PC-9 (cell line): ENCODE measurements at places on chromosomes 11 and 22. TPM values are rescaled to one million over a fixed set of nuclear protein-coding genes. Genes with fewer than 3 reads are reported as not detected.

The APOBEC3H gene
- total RNA-seq: 1.5 and 2.5 TPM in 2 replicates

DNA sequence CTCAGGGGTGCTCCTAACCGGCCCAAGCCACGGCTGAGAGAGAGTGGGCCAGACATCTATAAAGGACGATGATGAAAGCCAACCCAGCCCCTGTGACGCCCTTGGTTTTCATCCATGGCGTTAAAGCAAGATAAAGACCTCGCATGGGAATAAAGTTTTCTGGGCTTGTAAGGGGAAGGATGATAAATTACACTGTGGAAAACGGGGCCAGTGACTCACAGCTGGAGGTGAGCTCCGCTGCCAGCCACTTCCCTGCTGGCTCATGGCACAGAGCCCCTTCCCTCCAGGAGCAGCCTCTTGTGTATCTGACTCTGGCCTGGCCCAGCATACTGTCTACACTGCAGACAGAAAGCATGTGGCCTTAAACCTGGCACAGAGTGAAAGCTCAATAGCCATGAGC lies 503.2 kb upstream of the B3GAT1 start:
- no peaks in the 10 kb centered on the region for H3K4me1 ChIP-seq
- H3K36me3 ChIP-seq: no peaks in the 10 kb centered on the region
- peaks cover 60% of the 10 kb centered on the region for H3K27me3 ChIP-seq
- H3K27ac ChIP-seq: no peak overlapping the region
- no peak overlapping the region for H3K4me3 ChIP-seq

DNA sequence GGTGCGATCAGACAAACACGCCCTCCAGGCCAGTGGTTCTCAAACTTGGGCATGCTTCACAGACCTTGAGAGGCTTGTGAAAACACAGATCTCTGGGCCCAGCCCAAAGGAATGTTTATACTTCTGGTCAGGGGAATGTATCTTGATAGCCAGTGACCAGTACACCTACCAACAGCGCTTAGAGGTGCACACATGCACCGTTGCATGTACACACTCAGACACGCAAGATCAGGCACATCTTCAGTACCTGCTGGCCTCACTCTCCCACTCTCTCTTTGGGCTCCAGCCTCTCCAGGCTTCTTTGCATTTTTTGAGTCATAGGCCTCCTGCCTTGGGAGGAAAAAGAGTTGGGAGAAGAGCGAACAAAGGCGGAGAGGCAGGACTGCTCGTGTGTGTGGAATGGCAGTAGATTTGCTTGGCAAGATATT lies 11.7 kb upstream of the FXYD6 start:
- no peaks in the 10 kb centered on the region for H3K4me1 ChIP-seq
- no peaks in the 10 kb centered on the region for H3K36me3 ChIP-seq
- H3K27ac ChIP-seq: no peak overlapping the region
- no peak for DNase-seq
- peaks cover 30% of the 10 kb centered on the region; the same call in 1 of the 2 replicates for H3K27me3 ChIP-seq

The OR51B4 gene
- not detected in 2 replicates for total RNA-seq

DNA sequence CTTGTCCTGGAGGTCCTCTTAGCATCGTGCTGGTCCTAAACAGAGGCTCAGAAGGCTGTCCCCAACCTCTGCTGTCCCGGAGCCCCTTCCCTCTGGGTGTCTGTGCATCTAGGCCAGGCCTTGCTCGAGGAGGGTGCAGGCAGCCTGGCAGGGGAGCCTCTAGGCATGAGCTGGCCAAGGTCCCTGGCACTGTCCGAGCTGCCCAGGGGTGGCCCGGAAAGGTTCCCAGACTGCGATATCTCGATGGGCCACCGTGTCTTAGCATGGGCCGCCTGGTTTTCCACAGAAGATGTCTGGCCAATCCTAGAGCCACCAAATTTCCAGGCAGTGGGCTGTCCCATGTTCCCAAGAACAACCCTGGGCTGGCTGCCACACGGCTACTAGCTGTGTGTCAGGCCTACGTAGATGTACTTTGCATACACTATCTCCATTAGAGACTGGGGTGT lies 24.6 kb upstream of the SMIM38 start:
- 0 out of 2 replicates have a peak, but pooled peaks cover 6% of the 10 kb centered on the region for H3K36me3 ChIP-seq
- H3K4me1 ChIP-seq: peaks cover 18% of the 10 kb centered on the region
- H3K4me3 ChIP-seq: no peak overlapping the region
- no peaks in the 10 kb centered on the region for H3K27me3 ChIP-seq
- no peak overlapping the region for H3K27ac ChIP-seq
- no peak for DNase-seq

DNA sequence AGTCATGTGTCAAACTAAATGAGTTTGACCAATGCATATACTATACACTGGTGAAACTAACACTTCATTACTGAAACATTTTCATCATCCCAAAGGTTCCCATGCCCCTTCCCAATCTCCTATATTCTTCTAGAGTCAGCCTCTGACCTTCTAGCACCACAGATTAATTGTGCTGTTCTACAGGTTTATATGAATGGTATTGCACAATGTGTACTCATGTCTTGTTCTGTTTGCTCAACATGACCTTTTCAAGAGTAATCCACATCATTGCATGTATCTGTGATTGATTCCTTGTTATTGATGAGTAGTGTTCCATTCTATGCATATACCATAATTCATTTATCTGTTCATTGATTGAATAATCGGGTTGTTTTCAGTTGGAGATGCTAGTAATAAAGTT lies 7.5 kb upstream of the OR8G1 start:
- no peaks in the 10 kb centered on the region for H3K4me1 ChIP-seq
- H3K27me3 ChIP-seq: no peaks in the 10 kb centered on the region
- no peak overlapping the region for H3K27ac ChIP-seq
- no peaks in the 10 kb centered on the region for H3K36me3 ChIP-seq
- DNase-seq: no peak

DNA sequence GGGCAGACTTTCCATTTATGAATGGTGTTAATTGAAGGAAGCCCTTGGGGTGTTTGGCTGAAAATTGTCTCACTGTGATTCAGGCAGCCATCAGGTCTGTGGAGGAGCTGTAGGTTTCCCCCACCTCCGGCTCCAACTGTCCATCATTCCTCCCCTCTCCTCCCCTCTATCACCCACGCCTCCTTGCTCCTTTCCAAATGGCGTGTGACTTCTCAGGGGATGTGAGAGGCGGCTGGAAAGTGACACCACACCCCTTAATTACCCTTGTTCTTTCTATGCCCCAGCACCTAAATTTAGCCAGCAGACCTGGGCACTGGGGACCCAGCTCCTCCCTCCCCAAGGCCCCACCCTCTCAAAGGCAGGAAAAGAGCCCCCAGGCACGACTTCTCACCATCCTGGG lies 38.1 kb upstream of the SYT7 start:
- peaks cover 17% of the 10 kb centered on the region for H3K4me1 ChIP-seq
- no peak overlapping the region for H3K27ac ChIP-seq
- DNase-seq: no peak
- H3K27me3 ChIP-seq: no peaks in the 10 kb centered on the region
- H3K36me3 ChIP-seq: no peaks in the 10 kb centered on the region
- H3K4me3 ChIP-seq: no peak overlapping the region

DNA sequence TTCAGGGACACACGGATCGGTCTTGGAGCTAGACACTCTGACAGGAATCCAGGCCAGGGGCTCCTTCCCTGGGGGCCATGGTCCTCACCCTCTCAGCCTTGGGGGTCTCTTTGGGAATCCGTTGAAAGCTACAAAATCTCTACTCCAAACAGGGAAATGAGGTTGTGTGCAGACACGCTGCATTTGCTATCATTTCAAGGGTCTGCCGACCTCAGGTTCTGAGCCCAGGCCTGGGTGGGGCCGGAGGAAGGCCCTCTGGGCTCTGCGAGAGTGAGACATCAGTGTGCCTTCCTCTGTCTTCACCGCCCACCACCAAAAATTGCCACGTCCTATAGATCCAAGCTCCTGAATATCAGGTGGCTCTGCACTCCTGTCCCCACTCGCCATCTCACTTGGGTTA lies 74.4 kb upstream of the FGF3 start:
- no peak for DNase-seq
- no peak overlapping the region for H3K4me3 ChIP-seq
- H3K4me1 ChIP-seq: peaks cover 68% of the 10 kb centered on the region
- H3K27ac ChIP-seq: peak overlapping the region; percentile 85
- no peaks in the 10 kb centered on the region for H3K27me3 ChIP-seq

DNA sequence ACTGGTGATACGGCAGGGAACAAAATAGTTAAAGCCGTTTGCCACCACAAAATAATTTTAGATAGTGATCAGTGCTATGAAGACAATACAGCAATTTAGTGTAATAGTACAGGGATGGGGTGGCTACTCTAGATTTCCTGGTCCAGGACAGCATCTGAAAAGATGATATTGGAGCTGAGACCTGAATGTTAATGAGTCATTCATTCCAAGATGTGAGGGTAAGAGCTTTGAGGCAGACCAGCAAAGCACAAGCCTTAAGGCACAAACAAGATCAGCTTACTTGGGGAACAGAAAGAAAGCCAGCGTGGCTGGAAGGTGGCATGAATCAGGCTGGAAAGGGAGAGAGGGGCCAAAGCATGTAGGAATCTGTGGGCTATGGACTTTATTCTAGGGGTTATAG lies 132.3 kb downstream of the TRIM44 start:
- DNase-seq: peak; percentile 83
- peak overlapping the region; percentile 30 for H3K27ac ChIP-seq
- no peaks in the 10 kb centered on the region for H3K27me3 ChIP-seq
- H3K4me3 ChIP-seq: no peak overlapping the region
- peaks cover 10% of the 10 kb centered on the region; the same call in 1 of the 2 replicates for H3K36me3 ChIP-seq

The PTPRJ gene
- total RNA-seq: 43.3 and 43.7 TPM in 2 replicates

GRCh38 chr22:42895087-42895486 lies 38.0 kb upstream of the ARFGAP3 start:
- H3K27ac ChIP-seq: no peak overlapping the region
- no peak overlapping the region for H3K4me3 ChIP-seq
- no peak for DNase-seq
- H3K4me1 ChIP-seq: no peaks in the 10 kb centered on the region
- peaks cover 3% of the 10 kb centered on the region; the same call in 1 of the 2 replicates for H3K36me3 ChIP-seq
- H3K27me3 ChIP-seq: no peaks in the 10 kb centered on the region

DNA sequence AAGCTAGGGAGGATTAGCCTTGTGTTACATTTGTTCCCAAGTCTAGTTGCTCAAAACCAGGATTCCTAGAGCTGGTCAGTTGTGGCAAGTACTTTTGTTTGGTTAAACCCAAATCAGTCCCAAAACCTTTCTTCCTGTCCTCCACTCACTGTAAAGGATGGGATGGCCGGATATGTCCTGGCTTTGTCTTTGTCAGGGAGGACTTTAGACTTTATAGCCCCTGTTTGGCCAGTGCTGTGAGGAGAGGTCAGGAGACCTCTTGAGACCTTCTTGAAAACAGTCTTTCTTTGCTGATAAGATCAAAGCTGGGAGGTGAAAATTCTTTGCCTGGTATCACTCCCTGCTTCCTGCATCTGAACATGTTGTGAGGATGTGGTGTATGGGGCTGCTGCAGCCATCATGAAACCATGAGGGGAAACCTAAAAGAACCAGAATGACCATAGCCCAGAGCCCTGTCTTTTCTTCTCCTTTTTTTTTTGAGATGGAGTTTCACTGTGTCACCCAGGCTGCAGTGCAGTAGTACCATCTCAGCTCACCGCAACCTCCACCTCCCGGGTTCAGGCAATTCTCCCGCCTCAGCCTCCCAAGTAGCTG lies 43.6 kb upstream of the FTH1 start:
- no peak overlapping the region for H3K4me3 ChIP-seq
- peaks cover 46% of the 10 kb centered on the region for H3K4me1 ChIP-seq
- DNase-seq: no peak

GRCh38 chr11:95764267-95764898 lies 25.2 kb downstream of the FAM76B start:
- DNase-seq: no peak
- H3K27ac ChIP-seq: no peak overlapping the region
- H3K36me3 ChIP-seq: no peaks in the 10 kb centered on the region

The KCNQ1OT1 gene
- 3.4 and 4.3 TPM in 2 replicates for total RNA-seq

- H3K27me3 ChIP-seq: peaks cover 4% of the 10 kb centered on the region; the same call in 1 of the 2 replicates
- no peaks in the 10 kb centered on the region for H3K36me3 ChIP-seq
- H3K4me3 ChIP-seq: no peak overlapping the region
- peak; percentile 53 for DNase-seq
- peaks cover 23% of the 10 kb centered on the region for H3K4me1 ChIP-seq
Measured at GRCh38 chr22:43113526-43114251, 3.1 kb downstream of the BIK start.

- H3K4me3 ChIP-seq: no peak overlapping the region
- peaks cover 14% of the 10 kb centered on the region for H3K4me1 ChIP-seq
- no peaks in the 10 kb centered on the region for H3K27me3 ChIP-seq
- no peak for DNase-seq
- H3K27ac ChIP-seq: no peak overlapping the region
- no peaks in the 10 kb centered on the region for H3K36me3 ChIP-seq
Measured at GRCh38 chr22:45996241-45997076, 19.5 kb upstream of the WNT7B start.

DNA sequence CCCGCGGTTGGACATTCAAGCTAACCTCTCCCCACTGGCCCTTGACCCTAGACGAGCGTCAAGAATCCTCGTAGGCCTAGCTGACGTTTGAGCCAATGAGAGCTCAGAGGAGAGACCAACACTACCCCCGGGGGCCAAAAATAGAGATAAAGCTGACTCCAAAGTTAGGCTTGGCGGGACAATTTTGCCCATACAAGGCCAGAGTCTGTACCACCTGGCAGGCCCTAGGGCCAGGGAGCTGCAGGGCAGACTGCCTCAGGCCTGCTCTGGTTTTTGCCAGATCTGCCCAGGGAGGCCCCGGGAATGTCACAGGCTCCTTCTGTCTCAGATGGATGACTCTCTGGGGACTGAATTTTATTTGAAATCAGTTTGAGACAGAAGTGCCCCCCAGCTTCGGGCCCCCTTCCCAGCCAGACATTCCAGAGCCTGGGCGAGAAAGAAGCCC lies 40.8 kb upstream of the ACCSL start:
- no peaks in the 10 kb centered on the region for H3K4me1 ChIP-seq
- no peak for DNase-seq
- peaks cover 55% of the 10 kb centered on the region for H3K27me3 ChIP-seq
- H3K4me3 ChIP-seq: no peak overlapping the region
- H3K36me3 ChIP-seq: no peaks in the 10 kb centered on the region
